Fibroblast of gingiva (primary cell): ENCODE measurements at places on chromosomes 12 and 14.

GRCh38 chr12:168763-169525, 45.0 kb downstream of the SLC6A12 start:
- DNase-seq: no peak

DNA sequence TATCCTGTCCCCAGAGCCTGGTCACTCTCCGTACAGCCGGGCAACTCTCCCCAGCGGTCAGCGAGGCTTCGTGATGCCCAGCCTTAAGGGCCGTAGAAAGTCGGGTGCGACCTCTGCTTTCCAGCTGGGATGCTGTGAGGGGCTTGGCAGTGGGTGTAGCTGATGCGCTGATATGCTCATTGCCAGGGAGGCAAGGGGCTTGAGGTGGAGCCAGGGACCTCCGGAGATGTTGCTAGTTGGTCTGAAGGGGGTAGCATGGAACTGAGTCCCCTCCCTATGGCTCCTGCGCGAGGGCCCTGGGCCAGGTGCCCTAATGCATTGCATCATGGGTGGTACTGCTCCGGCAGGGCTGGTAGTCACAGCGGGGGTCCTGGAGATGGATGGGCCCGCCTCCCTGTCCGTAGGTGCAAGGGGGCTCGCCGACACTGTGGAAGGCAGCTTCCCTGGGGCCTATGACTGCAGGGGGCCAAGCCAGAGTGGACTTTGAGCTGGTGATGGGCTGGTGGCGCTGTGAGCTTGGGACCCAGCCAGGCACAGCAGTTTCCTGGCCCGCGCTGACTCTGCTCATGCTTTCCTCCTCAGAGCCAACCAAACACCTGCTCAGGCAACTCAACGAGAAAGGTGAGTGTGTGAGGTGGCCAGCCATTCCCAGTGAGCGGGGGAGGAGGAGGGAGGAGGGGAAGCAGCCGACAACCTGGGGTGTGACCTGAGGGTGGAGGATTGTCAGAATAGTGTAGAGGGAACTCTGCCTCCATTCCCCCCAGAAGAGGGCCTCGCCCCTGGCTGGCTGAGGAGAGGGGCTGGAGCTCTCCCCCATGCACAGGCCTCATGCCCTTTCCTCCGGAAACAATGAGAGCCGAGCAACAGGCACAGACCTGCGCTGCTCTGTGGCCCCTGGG, 32.3 kb downstream of the PLEKHG3 start:
- DNase-seq: no peak

- DNase-seq: peak; percentile 89
Measured at GRCh38 chr14:51367600-51367931, 127.5 kb downstream of the TMX1 start.

DNA sequence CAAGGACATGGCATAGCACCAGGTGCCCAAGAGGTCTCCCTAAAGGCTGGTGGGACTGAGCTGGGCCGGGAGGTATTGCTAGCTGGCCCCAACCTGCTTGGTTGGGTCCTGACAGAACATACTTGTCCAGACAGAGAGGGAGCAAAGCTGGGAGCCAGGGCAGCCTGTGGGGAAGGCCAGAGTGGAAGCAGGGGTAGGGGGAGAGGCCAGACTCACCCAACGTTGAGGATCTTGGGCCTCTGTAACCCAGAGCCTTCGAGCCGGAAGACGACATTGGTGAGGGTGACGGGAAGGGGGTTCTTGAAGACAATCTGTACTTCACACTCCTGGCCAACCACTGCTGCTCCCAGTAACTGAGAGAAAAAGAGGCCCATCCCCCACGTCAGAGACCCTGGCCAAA, 9.0 kb downstream of the TGM1 start:
- no peak for DNase-seq

DNA sequence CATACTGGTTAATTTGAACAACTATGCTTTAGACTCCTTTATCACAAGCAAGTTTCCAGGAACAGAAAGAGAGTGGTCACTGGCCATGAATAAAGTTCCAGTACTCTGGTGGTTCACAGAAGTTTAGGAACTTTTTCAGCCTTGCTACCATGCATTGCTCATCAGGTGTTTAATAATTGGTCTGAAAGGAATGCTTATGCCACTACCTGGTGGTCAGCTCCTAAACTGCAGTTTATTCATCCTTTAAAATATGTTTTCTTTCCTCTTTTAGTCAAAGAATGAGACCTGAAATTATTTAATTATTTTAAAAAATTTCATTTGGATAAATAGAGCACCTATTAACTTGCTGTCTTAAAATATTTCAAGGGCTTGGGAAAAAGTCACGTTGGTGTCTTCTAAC, 260.1 kb upstream of the OR4E1 start:
- DNase-seq: no peak

DNA sequence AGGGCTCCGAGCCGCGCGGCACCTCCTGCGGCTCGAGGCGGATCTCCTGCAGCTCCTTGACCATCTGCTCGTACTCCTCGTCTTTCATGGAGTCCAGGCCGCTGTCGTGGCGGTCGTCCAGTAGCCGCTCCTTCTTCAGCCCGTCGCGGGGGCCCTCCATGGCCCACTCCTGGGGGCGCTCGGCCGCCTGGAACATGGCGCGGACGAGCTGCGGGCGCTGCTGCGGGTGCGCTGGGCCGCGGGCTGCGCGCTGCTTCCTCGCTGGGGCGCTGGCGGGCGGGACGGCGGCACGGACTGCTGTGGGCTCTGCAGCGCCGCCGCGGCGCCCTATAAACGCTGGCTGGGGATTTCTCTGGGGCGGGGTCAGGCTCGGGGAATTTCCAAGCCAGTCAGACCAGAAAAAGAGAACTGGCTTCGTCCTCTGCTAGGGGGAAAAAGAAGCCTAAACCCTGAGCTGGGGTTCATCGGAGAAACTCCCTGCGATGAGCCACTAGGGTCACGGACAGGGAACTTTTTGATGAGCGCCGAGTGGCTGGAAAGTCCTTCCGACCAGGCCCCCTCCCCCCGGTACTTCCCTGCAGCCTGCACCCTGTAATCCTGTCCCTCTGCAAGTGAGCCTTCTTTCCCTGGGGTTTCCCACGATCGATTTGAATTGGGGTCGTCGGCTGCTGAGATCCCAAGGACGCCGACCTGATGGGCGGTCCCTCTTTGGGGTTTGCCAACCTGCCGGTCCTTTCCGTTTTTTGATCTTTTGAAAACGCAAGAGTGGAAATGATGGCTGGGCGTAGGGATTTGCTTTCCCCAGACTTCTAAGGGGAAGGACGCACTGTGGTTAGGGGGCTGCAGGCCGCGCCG, at the start of gene NFKBIA:
NFKBIA (minus strand) TSS at position 301 of the 855 bp plus-strand sequence; CDS start at position 196, 105 bp downstream.
- DNase-seq: peak; percentile 88

DNA sequence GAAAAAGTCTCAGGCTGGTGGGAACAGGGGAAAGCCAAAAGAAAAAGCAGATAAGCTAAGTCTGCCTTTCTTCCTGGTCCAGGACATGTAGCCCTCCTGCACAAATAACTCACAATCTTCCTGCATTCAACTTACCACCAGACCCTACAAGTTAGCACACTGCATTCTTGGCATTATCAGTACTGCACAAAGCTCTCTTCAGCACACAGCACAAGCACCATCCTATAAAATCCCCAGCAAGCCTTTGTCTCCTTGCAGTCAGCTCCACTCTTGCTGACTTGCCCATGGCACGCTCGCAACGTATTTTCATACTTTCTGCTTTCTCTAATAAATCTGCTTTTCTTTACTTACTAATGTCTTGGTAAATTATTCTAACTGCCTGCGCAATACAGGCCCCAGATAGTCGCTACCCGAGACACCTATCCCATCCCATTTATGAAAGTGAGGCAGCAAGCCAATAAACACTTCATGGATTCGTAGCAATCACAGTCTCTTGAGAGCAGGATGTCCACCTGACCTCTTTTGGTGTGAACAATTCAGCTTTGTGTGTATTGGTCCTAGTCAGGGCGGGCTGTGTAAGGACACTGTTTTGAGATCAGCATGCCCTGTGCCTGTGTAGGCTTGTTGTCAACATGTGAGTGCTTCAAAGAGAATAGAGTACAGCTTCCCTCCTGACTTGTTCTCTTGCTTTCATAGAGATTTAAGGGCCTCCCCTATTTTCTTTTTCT, 49.0 kb downstream of the TMEM117 start:
- DNase-seq: no peak

DNA sequence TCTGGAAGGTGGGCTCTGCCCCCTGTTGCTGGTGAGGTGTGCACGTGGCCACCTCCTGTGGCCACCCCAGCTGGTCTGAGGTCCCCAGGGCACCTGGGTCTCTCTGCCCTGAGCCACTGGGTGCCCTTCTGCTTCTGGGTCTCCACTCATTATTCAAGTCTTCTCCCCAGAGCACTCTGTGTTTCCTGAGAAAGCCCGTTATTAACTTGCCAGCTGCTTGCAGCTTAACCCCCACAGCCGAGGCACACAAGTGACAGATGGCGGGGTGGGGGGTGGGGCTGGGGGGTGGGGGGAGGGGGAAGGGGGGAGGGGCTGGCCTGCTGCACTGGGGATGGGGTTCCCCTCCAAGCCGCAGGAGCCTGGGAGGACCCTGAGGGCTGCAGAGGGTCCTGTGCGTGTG, 40.5 kb downstream of the FBRSL1 start:
- no peak for DNase-seq

GRCh38 chr12:54195737-54196347, 7.1 kb upstream of the SMUG1 start:
- DNase-seq: no peak

GRCh38 chr12:132490422-132491137, 629 bp downstream of the FBRSL1 start:
- DNase-seq: no peak

- no peak for DNase-seq
Measured at GRCh38 chr14:24463017-24463883, 20.7 kb upstream of the SDR39U1 start.

GRCh38 chr12:120376009-120376408, 7.0 kb upstream of the MSI1 start:
- DNase-seq: no peak

DNA sequence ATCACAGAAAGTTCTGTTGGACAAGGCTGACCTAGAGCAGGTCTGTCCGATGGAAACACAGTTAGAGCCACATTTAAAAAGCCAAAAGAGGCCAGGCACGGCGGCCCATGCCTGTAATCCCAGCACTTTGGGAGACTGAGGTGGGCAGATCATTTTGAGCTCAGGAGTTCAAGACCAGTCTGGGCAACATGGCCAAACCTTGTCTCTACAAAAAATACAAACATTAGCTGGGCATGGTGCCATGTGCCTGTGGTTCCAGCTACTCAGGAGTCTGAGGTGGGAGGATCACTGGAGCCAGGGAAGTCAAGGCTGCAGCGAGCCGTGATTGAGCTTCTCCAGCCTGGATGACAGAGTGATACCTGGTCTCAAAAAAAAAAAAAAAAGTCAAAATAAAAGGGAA, 14.9 kb downstream of the UBE3B start:
- DNase-seq: no peak

DNA sequence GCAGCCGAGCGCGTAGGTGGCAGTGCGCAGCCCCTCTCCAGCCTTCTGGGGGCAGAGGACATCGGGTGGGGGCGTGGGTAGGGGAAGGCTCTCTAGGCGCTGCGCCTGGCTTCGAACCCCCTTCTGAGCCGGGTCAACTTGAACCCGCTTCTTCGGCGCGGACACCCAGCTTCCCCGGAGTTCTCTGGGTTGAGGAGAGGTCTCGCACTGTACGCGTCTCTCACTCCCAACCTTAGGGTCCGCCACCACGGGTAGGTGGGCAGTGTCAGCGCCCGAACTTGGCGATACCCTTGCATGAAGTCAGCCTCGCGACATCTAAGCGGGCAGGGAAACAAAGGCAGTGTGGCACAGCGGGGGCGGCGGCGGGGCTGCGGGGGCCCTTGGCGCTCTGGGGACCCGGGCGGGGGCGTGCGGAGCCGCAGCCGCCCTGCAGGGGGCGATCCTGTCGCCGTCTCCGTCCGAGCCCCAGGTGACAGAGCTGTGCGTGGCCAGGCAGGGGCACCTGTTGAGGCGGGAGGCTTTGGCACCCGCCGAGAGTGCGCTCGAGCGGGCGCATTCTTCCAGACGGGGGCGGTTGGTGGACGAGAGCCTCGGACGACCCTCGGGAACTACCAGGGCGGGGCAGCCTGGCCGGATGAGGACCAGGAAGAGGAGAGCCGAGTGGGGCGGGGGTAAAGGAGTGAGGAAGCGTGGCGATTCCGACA, 1.1 kb downstream of the GALNT16 start:
- no peak for DNase-seq

- no peak for DNase-seq
Measured at GRCh38 chr12:81639196-81639595, 120.0 kb downstream of the PPFIA2 start.

DNA sequence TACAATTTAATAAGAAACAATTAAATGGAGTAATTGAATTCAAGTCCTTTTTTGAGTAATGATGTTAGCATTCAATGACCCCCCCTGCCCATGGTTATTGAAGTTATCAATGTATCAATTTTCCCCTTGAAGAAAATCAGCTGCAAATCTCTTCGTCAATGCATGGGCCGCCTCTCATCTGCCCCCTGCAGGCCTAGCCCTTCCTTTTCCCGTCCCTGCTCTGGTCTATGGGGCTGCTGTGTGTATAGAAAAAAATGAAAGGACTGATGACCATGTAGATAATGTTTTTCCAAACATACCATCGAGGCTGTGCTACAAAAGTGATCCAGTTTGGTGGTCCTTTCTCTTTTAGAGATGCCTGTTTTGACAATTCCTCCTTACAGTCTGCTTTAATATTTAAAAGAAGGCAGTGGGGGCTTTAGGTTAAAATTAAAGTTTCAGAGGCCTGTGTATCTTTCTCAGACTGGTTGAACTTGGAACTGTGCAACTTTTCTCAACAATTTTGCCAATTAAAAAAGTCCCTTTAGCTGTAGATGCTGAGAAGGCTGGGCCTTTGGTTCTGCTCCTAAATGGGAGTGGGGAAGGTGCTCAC, 98.4 kb downstream of the APAF1 start:
- DNase-seq: no peak

GRCh38 chr12:24473097-24473496, 475.8 kb downstream of the BCAT1 start:
- DNase-seq: no peak

DNA sequence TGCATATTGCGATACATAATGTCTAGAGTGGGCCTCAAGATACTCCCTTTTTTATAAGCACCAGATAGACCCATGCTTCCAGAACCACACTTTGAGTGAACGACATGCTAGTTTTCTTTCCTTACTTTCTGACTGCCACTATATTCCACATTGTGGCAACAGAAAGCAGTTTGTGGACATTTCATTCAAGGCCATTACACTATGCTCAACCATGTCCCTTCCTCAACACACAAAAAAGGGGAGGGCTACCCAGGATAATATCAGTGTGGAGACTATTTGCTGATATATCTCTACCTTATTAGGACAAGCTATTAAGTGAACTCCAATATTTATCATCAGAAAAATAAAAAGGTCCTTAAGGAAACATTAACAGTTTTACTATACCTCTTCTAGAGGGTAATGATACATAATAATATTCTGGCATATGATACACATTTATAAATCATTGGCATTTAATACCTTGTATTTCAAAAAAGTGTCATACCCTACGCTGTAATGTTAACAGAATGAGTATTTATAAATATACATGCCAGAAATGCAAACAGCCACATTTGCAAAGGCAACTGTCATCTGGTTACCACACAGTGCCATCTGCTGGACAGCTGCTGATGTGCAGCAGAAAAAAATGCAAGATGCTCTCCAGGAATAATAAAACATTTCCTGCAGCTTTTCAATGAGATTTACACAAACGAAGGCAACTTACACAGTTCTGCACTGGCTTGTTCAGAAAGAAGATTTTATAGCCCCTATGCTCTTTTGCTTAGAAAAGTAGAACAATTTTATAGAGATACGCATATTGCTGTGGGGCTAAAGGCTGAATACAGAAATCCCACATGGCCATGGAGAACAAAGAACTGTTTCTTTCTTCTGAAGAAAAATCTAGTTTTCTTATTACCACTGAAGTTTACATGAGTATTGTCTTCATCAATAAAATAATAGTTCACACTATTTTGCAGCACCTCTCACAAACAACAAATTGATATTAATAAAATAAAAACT, 182.2 kb upstream of the GRIP1 start:
- DNase-seq: peak; percentile 38

- no peak for DNase-seq
Measured at GRCh38 chr12:50211392-50212070, 44.4 kb upstream of the CERS5 start.
